ENCODE measurements at places on chromosomes 7 and 10. TPM values are rescaled to one million over a fixed set of nuclear protein-coding genes. Genes with fewer than 3 reads are reported as not detected.

GRCh38 chr7:48126037-48126436, 37.0 kb downstream of the UPP1 start:
- DNase-seq: no peak

DNA sequence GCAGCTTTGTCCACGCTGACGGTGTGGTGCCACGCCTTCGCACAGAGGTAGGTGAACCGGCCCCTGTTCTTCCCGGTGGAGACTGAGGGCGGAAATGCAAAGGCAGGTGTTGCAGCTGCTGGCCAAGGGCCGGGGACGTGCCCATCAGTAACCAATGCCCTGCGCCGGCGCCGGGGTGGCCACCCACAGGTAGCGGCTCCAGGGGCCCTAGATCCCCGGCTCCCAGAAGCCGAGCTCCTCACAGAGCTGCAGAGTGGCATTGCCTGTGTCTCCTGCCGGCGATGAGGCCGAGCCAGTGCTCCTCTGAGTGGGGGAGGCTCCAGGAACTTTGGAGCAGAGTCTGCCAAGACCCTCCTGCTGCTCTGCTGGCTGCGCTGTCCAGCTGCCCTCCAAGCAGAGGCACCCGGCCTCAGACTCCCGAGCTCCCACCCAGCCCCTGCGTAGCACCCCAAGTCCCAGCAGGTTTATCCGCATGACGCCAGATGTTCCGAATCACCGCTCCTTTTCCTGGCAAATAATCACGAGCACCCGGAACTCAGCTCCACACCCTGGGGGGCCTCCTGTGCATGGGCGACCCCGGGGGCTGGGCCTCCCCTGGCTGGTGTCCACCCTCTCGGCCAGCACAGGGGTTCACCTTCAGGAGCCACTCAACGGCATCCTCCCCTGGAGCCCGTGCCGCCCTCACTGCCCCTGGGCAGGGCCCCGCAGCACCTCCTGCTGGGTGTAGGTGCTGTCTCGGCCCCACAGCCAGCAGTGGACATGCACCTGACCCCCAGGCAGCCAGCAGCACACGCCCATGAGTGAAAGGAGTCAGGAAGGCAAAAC, 22.1 kb downstream of the CFAP46 start:
- no peak for DNase-seq

The SPDYE6 gene
- not detected for total RNA-seq

- DNase-seq: no peak
These were observed 157.8 kb upstream of the FAM171A1 start for GRCh38 chr10:15528859-15529239.

DNA sequence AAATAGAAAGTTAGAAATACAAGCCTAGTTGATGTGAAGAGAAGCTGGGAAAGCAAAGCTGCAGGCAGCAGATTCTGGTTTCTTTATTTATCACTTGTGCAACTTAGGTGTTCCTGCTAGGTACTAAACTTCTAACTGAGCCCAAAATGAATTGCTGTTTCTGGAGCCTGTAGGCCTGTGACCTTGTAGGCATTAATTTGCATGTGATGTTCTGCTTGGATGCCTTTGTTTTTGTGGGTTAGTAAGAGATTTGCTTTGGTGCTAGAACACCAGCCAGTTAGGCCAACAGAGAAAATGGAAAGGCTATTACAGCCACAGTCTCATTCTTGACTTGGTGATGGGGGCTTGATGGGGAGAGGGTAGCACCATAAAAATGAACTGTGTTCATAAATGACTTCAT, 370.7 kb downstream of the PPP1R3A start:
- no peak for DNase-seq

DNA sequence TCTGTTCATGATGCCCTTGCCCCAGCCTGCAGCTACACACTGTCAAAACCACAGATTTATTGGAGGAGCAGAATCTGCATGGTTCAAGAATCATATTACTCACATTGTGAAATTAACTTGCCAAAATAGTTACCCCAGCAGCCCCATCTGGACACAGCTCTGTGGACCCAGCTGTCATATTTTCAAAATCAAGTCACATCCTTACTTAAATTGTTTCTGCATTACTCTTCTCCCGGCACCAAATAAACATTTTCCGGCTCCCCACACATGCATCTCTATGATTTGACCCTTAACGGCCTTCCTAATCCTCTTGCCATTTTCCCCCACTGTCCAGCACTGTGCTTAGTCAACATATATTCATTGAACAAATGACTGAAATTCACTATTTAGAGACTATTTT, 43.8 kb upstream of the GPR26 start:
- no peak for DNase-seq

GRCh38 chr7:63071920-63072319, 926.7 kb upstream of the ZNF722 start:
- no peak for DNase-seq

DNA sequence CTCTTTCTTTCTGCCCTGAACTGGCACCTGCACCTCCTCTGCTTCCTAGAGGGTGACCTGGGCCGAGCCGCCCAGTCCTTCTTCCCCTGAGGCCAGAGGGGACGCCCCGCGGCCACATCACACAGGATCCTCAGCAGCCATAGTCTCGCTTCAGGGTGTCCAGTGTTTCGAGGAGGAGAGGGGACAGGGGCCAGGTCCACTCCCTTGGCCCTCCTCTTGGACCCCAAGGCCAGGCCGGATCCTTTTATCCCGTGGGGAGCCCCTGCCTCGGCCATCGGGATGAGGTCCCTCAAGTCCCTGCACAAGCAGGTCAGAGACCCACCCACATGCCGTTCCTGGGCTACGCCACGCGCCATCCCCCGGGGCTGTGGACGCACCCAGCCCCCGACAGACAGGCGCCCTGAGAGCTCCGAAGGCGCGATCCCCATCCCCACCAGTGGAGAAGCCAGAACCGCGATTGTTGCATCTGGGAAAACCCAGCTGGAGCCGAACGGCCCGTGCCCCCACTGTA, 3.6 kb downstream of the BHLHA15 start:
- no peak for DNase-seq

The HOXA3 gene
- 0.17 TPM for total RNA-seq

The DDX56 gene
- total RNA-seq: 24.3 TPM

GRCh38 chr7:151168003-151168786, 701 bp upstream of the GBX1 start:
- peak; percentile 49 for DNase-seq

DNA sequence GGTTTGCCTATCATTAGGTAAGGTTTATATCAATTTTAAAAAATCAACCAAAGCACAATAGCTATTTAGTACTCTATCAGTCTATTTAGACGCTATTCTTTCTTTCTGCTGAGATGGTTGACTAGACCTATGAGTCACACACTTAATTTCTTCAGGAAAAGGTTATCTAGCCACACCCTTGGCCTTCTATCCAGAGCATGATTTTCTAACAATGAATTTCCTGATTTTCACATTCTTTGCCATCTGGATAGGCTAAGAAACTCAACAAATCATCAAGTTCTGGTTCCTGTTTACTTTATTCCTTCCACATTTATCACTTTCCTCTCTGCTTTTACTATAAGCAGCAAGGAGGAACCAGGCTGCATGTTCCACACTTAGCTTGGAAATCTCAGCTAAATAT, 8.1 kb downstream of the PRPS1L1 start:
- DNase-seq: no peak

The DLX6 gene
- not detected for total RNA-seq

DNA sequence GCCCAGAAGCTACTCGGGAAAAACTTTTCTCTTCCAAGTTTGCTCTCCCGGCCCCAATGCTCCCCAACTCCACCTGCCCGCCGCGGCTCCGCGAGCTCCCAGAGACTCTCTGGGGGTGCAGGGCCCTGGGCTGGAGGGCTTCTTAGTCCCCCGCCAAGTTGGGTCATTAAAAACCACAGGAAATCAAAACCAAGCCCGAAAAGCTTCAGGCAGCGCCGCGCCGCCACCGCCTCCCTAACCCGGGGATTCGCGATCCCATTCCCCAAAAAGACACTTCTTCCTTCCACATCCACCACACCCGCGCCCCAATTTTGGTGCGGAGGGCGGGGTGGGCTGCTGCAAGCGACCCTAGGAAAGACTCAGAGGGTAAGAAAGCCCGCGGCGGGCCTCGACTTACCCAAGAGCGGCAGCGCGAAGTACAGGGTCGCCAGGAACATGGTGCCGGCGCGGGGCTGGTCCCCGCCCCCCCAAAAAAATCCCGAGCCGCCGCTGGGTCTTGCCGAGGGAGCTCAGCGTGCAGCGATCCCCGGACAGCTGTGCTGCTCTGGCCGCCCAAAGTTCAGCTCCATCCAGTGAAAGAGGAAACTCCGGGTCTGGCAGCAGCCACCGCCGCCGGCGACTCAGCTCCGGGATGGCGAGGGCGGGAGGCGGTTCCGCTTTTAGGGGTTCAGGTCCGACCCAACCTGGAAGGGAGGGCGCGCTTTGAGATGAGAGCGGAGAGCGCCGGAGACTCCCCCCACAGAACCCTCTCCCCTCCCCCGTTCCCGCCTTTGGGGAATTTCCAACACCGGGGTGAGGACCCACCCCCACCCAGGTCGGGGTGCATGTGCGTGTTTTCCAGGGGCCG, 1.2 kb downstream of the GFRA1 start:
- no peak for DNase-seq

- DNase-seq: no peak
These were observed 179.3 kb downstream of the NPSR1 start for GRCh38 chr7:34837316-34837715.

- no peak for DNase-seq
These were observed 92.9 kb downstream of the SVOPL start for GRCh38 chr7:138608275-138608674.

DNA sequence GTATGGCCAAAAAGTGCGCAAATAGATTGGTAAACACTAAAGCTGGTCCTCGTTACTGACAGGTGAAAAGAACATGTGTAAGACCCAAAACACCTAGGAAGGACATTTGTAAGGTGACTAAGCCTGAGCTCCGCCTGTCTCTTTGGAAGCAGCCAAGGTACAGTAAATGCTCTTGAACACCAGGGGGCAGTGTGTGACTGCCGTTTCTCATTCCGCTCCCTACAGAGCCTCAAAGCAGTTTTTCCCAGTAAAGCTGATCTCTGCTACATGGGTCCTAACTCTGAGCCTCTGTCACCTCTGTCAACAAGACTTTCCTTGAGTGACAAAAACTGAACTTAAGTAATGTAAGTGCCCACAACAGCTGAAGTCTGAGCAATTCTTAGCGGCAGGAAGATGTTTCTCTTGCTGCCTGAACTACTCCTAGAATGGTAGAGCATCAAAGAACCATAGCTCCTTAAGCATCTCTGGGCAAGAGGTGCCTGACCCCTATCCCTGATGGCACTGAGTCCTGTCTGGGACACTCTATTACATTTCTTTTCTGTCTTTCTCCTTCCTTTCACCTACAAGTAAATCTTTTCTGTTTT, 238.0 kb upstream of the INHBA start:
- peak; percentile 66 for DNase-seq

- DNase-seq: no peak
These were observed 13.9 kb downstream of the PIP4K2A start for GRCh38 chr10:22700489-22700888.

DNA sequence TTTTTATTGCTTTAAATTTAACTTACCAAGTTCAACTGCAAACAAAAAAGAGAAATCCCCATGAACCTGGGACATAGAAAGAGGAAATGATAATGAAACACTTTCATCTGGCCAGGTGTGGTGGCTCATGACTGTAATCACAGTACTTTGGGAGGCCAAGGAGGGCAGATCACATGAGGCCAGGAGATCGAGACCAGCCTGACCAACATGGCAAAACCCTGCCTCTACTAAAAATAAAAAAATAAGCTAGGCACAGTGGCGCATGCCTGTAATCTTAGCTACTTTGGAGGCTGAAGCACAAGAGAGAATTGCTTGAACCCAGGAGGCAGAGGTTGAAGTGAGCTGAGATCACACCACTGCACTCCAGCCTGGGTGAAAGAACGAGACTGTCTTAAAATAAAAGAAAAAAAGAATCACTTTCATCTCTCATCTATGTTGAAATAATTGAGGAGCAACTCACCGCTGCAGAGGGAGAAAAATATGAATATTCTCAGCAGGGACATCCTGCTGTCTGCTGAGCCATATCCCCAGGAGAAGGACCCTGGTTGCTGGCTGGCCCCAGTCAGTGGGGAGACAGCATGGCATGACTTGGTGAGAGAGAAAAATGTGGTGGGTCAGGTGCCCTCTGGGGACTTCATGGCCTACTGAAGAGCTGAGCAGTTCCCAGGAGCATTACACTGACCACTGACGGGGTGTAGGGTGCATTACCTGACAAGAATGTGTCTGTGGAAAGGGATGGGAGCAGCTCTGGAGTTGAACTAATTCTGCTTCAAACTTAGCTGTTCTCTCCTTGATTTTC, 22.8 kb upstream of the TARP start:
- DNase-seq: no peak

The KCNH2 gene
- total RNA-seq: 74.6 TPM

- no peak for DNase-seq
These were observed 47.6 kb downstream of the CYP26A1 start for GRCh38 chr10:93121311-93121710.

DNA sequence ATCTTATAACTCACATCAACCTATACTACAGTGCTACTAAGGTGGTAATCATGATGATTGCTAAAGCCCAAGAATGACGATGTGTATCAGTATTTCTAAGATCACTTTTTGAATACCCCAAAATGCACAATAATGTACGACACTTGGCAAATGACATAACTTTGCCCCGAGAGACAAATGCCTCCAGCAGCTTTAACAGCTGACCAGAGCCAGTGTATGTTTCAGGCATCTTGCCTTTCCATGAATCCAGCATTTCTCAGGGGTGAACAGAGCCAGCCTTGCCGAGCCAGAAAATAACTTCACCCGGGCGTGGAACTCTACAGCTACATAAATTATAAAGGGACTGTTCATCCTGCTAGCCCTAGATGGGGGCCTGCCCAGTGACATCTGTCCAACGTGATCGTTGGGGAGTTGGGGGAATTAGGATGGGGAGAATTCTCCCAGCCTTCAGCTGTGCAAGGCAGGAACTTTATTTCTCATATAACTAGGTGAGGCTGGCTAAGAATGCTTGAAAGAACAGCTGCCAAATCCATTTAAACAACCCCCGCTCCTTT, 1.8 kb downstream of the IGFBP3 start:
- DNase-seq: no peak

The RRP12 gene
- 6.1 TPM for total RNA-seq

DNA sequence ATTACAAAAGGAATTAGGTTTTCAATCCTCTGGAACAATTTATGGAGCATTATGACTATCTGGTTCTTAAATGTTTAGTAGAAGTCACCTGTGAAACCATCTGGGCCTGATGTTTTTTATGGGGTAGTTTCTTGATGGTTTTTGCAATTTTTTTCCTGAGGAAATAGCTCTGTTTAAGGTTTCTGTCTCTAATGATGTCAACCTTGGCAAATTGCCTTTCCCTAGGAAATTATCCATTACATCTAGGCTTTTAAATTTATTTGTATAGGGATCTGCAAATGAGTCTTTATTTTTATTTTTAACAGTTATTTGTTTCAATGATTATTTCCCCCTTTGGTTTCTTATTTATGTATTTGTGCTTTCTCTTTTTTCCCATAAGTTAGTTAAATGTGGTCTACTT, 222.8 kb downstream of the GALNT17 start:
- DNase-seq: no peak

DNA sequence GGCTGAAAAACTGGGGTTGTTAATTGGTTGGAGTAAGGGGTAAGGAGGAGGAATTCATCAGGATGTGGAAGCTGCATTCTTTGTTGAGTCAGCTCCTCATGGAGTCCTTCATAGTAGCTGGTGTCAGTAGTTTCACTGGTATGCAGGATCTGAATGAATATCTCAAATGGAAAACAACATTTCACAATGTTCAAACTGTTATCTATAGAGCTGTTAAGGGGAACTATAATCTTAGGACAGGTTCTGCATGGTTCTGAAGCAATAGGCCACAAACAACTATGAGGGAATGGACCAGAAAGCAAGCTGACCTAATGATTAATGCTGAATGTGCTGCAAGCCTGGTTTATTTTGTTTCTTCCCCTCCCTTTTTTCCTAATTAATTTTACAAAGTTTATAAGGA, 225.8 kb downstream of the IPMK start:
- DNase-seq: no peak

GRCh38 chr7:3358991-3359390, 57.9 kb downstream of the SDK1 start:
- DNase-seq: no peak

Measured in liver (tissue), 10 donors.